ENCODE measurements at places on chromosomes 16 and 17.

DNA sequence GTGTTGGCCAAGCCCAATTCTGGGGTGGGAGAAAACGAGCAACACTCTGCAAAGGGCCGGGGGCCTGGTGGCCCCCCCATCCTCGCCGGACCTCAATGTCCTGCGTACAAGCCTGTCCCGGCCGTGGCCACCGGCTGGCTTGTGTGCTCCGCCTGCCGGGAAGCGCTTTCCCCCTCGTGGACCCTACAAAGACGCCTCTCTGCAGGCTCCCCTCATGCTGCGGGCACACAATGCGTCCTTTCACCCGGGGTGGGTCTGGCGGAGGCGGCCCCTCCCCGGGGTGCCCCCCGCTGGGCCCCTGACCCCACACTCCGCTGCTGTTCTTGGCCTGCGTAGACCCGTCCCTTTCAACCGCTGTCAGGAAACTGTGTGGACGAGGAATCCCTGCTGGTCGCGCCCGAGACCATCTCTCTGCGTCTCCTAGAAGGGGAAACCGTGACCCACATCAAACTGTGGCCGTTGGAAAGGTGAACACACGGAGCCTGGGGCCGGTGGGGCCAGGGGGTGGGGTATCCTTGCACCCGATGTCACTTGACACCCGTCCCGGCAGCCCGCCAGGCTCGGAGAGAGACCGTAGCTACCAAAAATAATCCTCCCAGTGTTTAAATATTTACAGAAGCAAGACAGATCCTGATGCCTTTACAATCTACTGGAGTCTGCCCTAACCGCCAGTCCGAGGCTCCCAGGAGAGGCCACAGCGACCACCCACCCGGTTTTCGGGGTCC lies 43.6 kb downstream of the TBC1D16 start:
- no peak for DNase-seq

- DNase-seq, result no peak
Measured at GRCh38 chr17:6700948-6701307, 12.2 kb downstream of the SLC13A5 start.

GRCh38 chr16:24540602-24541210 lies 1.3 kb downstream of the RBBP6 start:
- DNase-seq, result no peak

DNA sequence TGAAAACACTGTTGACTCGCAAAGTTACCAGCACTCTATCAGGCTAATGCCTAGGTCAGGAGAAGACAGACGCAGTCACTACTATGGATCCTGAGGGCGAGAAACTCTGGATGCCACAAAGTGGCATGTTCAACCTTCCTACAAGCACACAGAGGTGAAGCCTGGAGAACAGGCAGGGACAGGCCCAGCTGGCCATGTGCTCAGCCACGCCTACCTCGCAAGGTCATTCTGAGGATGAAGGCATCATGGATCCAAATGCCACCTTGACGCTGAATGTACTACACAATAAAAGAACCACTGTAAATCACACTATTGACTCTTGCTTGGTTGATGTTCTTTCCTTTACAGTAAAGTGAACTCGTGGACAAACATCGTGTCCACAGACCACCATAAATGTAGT lies 85.8 kb downstream of the ANKRD11 start:
- DNase-seq, result no peak

DNA sequence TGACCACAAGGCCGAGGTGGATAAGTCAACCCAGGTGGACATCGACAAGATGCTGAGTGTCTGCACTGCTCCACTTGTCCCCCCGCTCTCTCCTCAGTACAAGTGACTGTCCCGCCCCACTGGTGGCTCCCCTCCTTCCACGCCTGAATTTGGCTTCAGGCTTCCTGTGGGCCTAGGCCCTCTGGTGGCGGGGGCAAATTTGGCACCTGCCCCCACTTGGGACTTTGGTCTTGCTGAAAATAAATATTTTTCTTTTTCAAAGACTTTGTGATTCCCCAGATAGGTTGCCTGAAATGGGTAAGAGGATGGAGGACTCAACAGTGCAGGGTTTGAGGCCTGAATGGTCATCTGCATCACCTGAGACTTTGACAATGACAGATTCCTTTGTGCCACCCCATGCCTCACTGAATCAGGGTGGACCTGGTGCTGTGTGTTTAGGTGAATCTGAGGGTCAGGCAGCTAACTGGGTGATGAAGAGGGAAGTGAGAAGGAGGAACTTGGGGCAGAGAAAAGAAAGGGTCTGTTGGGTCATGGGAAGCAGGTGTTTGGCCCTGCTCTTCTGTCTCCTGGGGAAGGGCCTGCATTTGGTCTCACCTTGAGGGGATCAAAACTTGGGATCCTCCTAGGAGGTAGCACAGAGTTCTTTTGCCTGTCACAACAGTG lies 2.0 kb downstream of the C16orf86 start:
- DNase-seq, result no peak

All from activated CD4-positive, alpha-beta T cell treated with anti-CD3 and anti-CD28 coated beads, Interleukin-2, amount 50 U/mL, for 4 hours (primary cell).